PC-9 (cell line): ENCODE measurements at places on chromosomes 1 and 21. TPM values are rescaled to one million over a fixed set of nuclear protein-coding genes. Genes with fewer than 3 reads are reported as not detected.

- no peak for DNase-seq
These were observed 35.6 kb downstream of the EGLN1 start for GRCh38 chr1:231386466-231386865.

DNA sequence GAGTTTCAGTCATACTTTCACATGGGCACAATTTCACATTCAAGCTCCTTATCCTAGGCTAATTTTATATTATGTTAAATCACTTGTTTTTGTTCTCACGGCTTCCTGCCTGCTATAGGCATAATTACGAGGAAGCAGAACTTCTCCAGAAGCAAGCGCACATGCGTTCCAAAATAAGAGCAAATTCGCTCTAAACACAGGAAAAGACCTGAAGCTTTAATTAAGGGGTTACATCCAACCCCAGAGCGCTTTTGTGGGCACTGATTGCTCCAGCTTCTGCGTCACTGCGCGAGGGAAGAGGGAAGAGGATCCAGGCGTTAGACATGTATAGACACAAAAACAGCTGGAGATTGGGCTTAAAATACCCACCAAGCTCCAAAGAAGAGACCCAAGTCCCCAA is at the start of gene CORT:
Gene CORT, plus strand, starts transcription at position 281 of the 400 bp plus-strand sequence. CDS start 193 bp downstream, outside the sequence.
- no peak for DNase-seq

CYP4A22 gene
- total RNA-seq: not detected in 2 replicates

GRCh38 chr1:43534256-43534655 is 3.6 kb downstream of the PTPRF start:
- DNase-seq: no peak

TDRD10 gene
- total RNA-seq: not detected in 2 replicates

GRCh38 chr1:165187031-165188009 is 169.2 kb downstream of the LMX1A start:
- no peak for DNase-seq

DNA sequence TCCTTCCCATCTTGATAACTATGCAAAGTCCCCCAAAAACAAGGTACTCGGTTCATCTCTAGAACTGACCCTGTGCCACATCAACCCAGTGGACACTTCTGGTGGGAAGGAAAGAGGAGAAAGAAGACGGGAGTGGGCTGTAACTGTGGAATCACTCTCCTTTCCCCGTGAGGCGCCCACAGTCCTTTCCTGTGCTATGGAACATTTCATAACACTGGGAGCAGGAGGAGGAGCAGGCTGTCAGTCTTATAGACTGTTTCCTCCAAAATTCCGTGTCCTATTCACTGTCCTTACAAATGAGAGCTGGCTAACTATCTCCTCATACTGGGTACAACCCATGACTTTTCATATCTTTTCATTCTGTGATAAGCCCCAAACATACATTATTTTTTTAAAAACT is 40.7 kb downstream of the PLEKHA6 start:
- no peak for DNase-seq

- DNase-seq: no peak
These were observed 58.7 kb upstream of the KIAA1614 start for GRCh38 chr1:180854001-180854400.

RPTN gene
- not detected in 2 replicates for total RNA-seq

HIVEP3 gene
- 8.1 and 11.0 TPM in 2 replicates for total RNA-seq

GRCh38 chr1:59292562-59292961 is 4.3 kb upstream of the FGGY start:
- DNase-seq: no peak

GRCh38 chr1:239426821-239427475 is 40.6 kb downstream of the CHRM3 start:
- DNase-seq: no peak

DNA sequence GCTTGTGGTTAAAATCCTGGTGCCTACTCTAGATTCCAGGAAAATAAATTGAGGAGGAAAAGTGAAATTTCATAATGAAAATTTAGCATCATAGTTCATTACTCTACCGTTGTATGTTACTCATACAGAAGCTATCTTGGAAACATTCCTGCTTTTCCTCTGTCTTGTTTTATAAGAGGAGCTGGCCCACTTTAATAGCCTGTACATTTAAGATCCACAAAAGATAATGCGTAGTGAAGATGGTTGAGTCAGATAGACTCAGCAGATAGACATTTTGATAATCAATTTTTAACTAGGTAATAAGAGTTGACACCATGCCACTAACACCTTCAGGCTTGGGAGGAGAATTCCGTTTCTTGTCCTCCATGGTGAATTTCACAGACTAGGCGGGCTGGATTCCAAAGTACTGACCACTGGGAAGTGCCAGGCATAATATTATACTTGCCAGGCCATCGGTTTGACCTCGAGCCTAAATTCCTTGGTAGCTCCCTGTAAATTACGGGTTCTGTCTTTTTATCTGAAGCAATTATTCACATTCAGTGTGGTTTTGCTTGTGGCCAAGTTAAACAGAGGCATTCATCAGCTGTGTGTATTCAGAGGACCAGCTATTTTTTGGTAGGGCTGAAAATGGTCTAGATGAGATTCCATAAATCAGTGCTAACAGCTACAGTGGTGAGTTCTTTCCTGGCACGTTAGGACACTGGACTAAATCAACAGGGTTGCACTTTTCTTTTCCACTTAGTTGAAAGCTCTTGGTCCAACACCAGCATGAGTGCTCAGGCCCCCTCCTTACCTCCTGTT is 111.9 kb upstream of the KAZN start:
- DNase-seq: no peak

COL16A1 gene
- 3.6 and 4.8 TPM in 2 replicates for total RNA-seq

GRCh38 chr21:35578831-35579471 is 481.4 kb downstream of the SETD4 start:
- no peak for DNase-seq

ADAMTS4 gene
- total RNA-seq: 0.08 TPM in 1 of 2 replicates, not detected in the other

GRCh38 chr1:170734412-170735175 is 70.7 kb downstream of the PRRX1 start:
- DNase-seq: no peak

- DNase-seq: peak; percentile 76
These were observed 112.9 kb downstream of the ZBTB18 start for GRCh38 chr1:244163861-244164510.

GRCh38 chr1:55346586-55346985 is 131.4 kb upstream of the USP24 start:
- no peak for DNase-seq

DNA sequence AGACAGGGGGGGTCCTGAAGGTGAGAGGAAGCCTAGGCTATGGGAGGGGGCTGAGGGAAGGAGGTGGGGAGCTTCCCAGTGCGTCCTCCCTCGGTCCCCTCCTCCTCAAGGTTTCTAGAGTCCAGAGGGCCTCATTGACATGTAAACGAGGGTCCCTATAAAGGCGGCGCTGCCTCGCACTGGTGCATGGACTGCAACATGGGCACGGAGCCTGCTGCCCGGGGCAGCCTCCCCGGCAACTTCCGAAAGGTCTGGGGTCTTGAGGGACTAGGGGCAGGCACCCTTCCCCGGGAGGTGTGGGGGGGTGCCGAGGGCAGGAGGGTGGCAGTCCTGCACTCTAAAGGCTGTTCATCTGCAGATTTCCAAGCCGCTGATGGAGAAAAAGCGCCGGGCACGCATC is at the start of gene HES3:
Gene HES3, plus strand, starts transcription at position 187 of the 400 bp plus-strand sequence. Its CDS starts 187 bp downstream, at position 374.
- no peak for DNase-seq

- DNase-seq: no peak
These were observed 15.4 kb upstream of the EPS15 start for GRCh38 chr1:51534447-51534846.

DNA sequence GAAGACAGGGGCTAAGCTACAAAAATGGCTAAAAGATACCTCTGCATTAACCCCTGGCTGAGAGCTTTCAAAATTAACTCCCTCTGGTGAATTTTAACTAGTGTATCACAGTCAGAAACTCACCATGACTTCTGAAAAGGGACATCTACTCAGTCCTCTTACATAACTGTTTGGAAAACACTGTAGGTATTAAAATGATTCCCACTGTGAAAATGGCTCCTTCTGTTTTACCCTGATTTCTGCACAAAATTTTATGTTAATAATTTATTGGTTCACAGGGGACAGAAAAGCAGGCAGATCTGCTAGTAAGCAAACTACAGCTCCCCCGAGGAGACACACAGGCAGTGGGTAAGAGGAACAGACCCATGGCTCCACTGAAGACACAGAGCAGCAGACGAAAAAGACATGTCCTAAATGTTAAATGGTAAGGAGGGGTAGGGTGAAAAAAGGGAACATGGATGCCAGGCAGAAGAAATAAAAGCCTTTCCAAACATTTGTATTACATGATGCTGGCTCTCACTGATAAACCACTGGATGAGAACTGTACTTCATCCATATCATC is 111.7 kb downstream of the SLC45A1 start:
- no peak for DNase-seq

GRCh38 chr21:22200378-22201092 is 1202.3 kb downstream of the NCAM2 start:
- DNase-seq: no peak

- DNase-seq: no peak
These were observed 1271.0 kb downstream of the BRINP3 start for GRCh38 chr1:189206617-189207016.

DNA sequence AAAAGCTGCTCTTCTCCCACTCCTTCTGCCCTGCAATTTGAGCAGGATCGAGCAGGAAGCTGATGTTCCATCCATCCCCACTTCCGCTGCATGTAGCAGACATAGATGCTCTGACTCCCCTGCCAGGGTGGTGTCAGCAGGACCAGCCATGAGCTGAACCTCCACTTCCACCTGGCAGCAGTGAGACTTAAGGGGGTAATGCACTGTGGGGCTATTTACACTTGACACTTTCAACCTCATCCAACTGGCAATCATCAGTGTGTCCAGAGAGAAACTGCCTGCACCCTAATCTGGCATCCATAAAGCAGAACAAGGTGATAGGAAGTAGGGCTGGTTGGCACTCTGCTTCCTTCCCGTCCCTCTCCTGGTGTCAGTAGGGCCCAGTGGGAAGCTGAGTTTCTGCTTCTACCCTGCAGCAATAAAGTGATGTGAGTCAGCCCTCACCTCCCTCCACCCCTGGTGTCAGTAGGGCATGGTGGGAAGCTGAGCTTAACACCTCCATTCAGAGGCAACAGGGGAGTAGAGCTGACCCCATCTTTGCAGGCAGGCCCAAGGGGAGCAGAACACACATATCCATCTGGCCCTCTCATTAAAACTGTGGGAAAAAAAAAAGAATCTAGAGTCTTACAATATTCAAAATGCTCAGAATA is 272.3 kb downstream of the PTPRU start:
- DNase-seq: no peak

- DNase-seq: no peak
These were observed 311.3 kb downstream of the TGFB2 start for GRCh38 chr1:218656301-218657037.

- no peak for DNase-seq
These were observed 37.5 kb downstream of the NEXN start for GRCh38 chr1:77925956-77926355.

- no peak for DNase-seq
These were observed 21.6 kb upstream of the ABCA4 start for GRCh38 chr1:94142583-94142982.

DNA sequence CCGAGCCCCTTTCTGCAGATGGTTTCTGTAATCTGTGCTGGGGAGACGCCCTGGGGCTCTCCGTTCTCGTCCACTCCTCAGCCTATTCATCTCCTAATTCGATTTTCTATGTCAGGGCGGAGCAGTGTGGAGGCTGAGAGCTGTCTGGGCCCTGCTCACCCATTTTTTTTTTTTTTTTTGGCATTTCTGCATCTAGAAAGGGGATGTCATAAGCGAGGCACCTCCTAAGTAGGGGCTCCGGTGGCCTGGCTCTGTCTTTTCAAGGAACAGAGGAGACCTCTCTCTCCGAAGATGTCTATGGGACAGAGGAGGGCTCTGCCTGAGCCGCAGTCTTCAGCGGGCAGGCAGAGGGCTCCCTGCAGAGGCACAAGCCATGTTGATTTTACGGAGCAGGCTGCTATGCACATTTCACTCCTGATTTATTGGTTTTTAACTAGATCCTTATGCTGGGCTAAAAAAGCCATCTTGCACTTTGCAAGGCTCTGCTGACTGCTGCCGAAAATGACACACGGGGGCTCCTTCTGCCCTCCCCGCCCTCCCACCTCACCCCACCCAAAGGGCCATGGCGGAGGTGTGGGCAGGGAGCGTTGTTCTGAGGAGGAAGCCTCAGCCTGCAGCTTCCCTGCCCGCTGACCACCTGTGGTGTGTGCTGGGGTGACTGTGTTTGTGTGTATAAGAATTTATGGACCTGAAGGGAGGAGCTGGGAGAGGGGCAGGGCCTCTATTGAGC is 71.0 kb downstream of the FOXD2 start:
- DNase-seq: no peak

CRP gene
- not detected in 2 replicates for total RNA-seq

GRCh38 chr1:82464362-82465001 is 663.7 kb downstream of the ADGRL2 start:
- DNase-seq: peak; percentile 1

DNA sequence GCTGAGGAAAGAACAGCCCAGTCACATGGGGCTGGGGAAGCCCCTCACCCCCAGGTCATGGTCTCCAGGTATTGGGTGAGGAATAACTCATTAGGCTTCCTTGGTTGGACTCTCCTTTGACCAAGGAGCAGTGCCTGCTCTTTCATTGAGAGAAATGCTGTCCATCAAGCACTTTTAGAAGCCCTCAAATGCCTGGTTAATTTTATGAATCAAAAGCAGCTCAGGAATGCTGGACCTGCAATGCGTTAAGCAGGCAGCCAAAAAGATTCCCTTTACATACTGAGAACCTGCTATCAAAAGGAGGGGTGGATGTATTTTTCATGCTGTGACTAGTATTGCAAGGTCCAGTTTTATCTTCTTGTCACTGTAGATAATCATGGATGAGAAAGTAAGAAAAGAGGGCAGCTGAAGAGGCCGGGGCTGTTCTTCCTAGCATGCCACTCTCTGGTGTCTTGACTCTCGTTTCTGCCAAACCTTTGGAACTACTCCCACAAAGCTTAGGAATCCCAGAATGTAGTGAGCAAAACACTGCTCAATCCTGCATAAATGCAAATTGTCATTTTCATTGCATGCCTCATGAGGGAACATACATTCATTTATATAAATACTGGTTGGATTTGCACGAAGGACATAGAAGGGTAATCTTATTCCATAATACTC is 2.1 kb upstream of the CD58 start:
- no peak for DNase-seq

DNA sequence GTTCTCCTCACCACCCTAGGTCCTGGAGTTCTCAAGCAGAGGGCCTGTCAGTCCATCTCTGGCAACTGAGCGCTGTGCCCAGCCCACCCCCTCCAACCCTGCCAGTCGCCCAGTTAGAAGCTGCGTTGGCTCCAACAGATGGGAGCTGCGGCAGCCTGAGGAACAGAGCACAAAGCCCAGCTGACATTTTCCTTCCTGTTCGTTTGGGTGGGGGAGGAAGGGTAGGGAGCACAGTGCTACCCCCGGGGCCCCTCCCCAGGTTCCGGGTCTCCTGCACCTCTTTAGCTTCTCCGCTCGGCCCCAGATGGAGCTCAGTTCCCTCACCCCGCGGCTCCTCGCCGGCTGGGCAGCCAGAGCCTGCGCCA is 1.4 kb downstream of the LRRN2 start:
- no peak for DNase-seq

- no peak for DNase-seq
These were observed 2.8 kb upstream of the ZNF678 start for GRCh38 chr1:227560393-227561173.

GRCh38 chr1:225817611-225818061 is 7.7 kb downstream of the EPHX1 start:
- DNase-seq: peak; percentile 96

CHI3L2 gene
- not detected in 2 replicates for total RNA-seq

SYT2 gene
- total RNA-seq: 0.07 TPM in 1 of 2 replicates, not detected in the other

CCDC181 gene
- 0.37 TPM in 1 of 2 replicates, not detected in the other for total RNA-seq

GRCh38 chr1:231933711-231934626 is 307.4 kb downstream of the DISC1 start:
- no peak for DNase-seq

- DNase-seq: no peak
These were observed 4.9 kb upstream of the ELK4 start for GRCh38 chr1:205636732-205637131.

DNAJC8 gene
- 48.4 and 61.4 TPM in 2 replicates for total RNA-seq
